ENCODE measurements at places on chromosomes 11 and 22.
A peak's percentile ranks its signal among the peaks of the same experiment; 100 is the strongest.

- no peak for DNase-seq
Observed at GRCh38 chr22:21657360-21658032, 8.3 kb upstream of the PPIL2 start.

DNA sequence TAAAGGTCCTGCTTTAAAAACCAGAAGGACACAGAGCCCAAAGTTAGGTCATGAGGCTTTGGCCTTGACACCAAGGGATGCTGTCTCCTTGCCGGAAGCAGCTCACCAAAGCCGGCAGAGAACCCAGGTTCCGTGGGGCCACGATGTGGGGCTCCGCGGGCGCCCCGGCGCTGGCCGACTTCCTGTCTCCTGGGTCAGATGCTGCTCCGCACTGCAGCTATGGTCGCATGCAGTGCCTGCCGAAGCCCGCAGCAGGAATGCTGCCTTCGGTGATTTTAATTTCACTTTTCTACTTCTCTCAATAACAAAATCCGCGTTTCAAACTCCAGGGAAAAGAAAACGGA, 454 bp upstream of the OTUB1 start:
- DNase-seq = no peak

- no peak for DNase-seq
Observed at GRCh38 chr11:97069160-97069559, 679.3 kb downstream of the JRKL start.

DNA sequence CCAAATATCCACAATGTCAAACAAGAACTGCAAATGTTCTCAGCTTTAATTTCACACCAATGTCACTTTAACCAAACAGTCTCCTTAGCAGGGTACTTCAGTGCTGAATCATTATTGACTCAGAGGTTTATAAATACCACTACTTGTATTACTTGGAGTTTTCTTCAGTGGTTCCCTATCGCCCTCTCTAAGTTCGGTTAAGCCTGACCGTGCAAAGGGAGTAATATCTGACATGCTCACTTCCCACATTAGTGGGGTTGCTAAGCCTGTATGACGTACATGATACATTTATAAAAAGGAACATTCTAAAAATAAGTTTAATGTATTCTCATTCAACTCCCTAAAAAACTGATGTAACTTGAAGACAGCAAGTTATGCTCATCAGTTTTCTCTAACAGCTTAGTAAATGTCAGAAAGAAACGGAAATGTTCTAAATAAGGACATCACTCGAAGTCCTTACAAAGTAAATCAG, 93.1 kb upstream of the ZC3H12C start:
- peak; percentile 86 for DNase-seq

DNA sequence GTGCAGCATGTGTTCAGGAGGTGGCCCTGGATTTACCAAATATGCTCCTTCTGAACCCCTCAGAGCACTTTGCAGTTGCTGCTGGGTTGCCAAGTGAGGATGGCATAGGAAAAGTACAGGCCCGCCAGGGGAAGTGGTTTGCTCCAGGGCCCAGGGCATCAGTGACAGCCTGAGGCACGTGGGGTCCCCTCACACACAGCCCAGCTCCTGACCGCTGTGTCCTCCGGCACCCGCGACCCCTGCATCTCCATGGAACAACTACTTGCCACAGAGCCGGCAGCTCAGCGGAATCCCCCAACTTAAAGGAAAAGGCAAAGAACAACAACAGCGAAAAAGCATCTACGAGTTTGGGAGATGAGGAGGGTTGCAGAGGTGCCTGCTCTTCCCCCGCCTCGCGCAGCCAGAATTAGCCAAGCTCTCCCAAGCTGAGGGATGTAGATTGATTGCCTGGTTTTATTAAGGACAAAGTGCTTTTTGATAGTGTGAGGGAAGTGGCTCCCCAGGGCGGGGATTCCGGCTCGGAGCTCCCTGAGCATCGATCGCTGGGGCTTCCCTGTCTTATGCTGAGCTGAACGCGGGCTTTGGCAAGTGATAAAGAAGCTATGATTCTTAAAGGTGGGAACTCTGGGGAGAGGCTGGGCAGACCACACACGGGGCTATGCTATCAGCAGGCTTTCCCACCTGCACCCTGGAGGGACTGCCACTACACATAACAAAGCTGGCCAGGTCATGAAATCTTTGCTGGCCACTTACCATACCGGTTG, 174.5 kb downstream of the CEP164 start:
- no peak for DNase-seq

DNA sequence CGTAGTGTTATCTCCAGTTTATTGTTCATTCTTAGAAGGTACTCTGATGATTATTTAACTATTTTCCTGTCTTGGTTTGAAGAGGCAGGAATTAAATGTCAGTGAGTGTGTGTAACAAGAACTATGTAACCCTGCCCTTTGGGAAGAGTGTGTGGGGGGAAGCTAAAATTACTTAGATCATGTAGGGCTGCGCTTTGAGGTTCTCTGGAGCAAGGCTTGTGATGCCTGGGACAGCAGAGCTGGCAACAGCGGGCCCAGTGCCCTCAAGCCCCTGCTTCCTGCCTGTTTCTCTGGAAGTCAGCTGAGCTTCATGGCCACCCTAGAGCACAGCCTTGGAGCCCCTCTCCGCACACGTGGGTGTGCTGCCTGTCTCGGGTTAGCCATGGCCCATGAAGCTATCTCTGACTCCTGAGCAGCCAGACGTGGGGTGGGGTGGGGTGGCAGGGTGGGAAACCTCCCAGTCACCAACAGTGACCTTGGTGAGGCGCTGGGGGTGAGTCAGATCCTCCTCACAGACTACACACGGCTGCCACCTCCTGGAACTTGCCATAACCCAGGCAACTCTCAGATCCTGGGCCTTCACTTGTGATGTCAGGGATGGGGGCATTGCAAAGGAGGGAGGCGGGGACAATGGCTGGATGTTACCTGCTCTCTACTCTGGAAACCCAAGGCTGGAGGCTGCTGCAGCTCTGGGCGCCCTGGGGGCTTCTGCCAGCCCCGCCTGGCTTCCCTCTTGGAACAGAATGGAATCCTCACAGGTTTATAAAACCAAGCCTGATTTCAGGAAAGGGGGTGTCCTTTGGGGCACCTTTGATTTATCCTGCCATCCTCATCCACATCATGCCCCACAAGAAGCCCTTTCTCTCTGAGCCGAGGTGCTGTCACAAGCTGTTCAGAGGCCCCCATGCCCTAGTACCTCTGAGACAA, 88.6 kb downstream of the SNX19 start:
- DNase-seq = peak; percentile 44

GRCh38 chr11:35077709-35078469, 61.1 kb upstream of the CD44 start:
- DNase-seq = peak; percentile 59

- DNase-seq = no peak
Observed at GRCh38 chr11:14202251-14203196, 156.5 kb downstream of the RRAS2 start.

DNA sequence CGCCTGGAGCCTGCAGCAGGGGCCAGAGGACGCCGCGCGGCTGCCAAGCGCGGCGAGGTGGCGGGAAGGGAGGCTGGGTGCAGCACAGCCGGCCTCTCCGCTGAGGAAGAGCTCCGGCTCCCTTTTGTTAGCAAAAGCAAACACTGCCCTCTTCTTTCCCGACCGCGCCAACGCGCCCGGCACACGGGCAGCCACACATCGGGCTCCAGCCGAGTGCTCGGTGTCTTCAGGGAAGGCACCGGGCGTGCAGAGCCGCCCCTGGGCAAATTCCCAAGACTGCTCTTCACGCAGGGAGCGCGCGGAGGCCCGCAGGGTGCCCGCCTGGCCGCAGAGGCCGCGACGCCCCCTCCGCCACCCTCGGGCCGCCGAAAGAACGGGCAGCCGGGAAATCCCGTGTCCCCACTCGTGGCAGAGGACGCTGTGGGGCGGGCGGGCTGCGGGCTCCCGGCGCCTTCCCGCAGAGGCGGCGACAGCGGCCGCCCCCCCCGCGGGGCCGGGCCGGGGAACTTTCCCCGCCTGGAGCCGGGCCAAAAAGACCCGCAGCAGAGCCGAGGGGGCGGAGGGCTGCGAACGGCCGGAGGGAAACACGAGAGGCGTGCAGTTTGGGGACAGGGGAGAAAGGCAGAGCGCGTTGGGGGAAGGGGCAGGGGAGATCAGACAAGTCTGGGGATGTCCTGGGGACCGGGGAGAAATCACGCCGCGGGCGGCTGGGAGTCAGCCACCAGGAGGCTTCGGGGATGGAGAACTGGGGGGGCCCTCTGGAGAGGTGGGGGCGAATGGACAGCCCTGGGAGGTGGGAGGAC, 931 bp downstream of the CADM1 start:
- no peak for DNase-seq

- no peak for DNase-seq
Observed at GRCh38 chr11:118252688-118253087, 523 bp upstream of the MPZL3 start.

DNA sequence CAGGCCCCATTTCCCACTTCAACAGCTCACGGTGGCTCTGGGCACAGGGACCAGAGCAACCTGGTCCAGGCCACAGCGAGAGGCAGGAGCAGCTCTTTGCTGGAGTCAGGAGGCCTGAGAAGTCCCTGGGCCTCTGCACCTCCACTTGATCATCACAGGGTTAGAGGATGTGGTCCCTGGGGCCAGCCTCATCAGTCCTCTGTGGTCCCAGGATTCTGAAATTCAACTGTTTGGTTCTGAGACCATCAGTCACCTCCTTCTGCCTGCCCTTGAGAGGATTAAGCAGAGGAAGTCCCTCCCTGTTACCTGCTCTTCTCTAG, 24.9 kb upstream of the CBX7 start:
- DNase-seq = no peak

DNA sequence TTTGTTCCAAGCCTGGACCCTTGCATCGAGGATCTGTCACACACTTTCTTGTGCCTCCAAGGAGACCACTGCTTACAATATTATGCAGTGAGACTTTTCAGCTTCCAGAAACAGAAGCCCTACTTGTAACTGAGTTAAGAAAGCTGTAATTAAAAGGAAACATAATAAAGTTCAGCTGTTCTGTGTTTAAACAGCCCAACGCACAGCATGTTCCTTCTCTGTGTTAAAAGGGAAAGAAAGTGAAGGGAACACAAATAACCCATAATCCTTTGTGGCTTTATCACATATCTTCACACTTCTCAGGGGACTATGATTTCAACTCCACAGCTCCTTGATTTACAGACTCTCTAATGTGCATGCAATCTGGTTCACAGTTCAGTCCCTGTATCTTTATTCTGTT, 200.3 kb upstream of the MTNR1B start:
- DNase-seq = no peak

- no peak for DNase-seq
Observed at GRCh38 chr11:68641880-68642279, 42.5 kb upstream of the GAL start.

GRCh38 chr11:116946414-116946813, 109.0 kb upstream of the APOA1 start:
- no peak for DNase-seq

- DNase-seq = no peak
Observed at GRCh38 chr11:12581416-12581815, 92.8 kb upstream of the TEAD1 start.

- DNase-seq = no peak
Observed at GRCh38 chr11:124536520-124536919, 6.9 kb downstream of the OR8B12 start.

GRCh38 chr11:43871051-43871450, 9.6 kb upstream of the ALKBH3 start:
- no peak for DNase-seq

GRCh38 chr11:64357904-64358535, 942 bp upstream of the RPS6KA4 start:
- DNase-seq = no peak

GRCh38 chr11:70251659-70252321, 18.7 kb upstream of the PPFIA1 start:
- DNase-seq = no peak

GRCh38 chr11:68471360-68472340, 11.1 kb downstream of the PPP6R3 start:
- no peak for DNase-seq

DNA sequence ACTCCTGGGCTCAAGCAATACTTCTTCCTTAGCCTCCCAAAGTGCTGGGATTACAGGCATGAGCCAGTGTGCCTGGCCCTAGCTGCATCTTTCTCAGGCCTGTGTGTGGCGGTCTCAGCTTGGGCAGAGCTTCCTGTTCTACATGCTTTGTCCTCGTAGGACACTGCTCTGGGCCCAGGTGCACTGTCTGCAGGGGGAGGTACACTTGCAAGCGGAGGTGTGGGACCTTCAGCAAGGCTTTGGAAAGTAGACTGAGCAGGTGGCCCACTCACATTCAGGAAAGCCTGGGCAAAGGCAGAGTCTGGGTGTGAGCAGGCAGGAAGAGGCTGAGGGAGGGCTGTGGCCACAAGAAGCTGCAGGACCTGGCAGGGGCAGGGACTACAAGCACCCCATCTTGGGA, 33.6 kb upstream of the SUSD2 start:
- no peak for DNase-seq

- DNase-seq = peak; percentile 76
Observed at GRCh38 chr11:88535916-88536547, 198.5 kb upstream of the CTSC start.

GRCh38 chr22:48746789-48747425, 1080.8 kb downstream of the BRD1 start:
- DNase-seq = no peak

GRCh38 chr22:44024288-44024921, at the start of gene PARVB:
TSS of gene PARVB (plus strand) at chr22:44024302. CDS start at chr22:44024340, 38 bp downstream.
- DNase-seq = no peak

DNA sequence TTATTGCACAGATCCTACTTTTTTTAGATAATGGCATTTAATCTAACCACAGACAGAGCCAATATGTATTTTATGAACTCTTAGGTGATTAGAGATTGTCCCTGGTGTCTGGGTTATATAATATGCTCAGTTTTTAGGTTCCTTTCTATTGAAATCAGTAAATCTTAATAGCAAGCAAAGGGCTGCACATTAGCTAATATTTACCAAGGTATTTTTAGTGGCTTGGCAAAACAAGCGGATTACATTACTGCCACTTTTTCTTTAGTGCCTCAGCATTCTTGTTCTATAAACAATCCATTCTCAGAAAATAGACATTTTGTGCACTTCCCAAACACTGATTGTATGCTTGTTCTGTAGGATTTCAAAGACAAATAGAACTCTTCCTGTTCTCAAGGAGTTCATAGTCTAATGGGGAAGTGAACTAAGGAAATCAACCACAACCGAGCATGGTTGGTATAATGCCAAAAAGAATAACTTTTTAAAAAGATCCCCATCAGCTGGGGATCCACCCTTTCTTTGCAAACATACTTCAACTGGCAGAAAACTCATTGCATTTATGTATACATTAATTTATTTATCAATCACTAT, 23.8 kb downstream of the KCNJ1 start:
- DNase-seq = no peak

All from GM04504 (cell line).